Caco-2 (cell line): ENCODE measurements at places on chromosomes 1 and 21.

DNA sequence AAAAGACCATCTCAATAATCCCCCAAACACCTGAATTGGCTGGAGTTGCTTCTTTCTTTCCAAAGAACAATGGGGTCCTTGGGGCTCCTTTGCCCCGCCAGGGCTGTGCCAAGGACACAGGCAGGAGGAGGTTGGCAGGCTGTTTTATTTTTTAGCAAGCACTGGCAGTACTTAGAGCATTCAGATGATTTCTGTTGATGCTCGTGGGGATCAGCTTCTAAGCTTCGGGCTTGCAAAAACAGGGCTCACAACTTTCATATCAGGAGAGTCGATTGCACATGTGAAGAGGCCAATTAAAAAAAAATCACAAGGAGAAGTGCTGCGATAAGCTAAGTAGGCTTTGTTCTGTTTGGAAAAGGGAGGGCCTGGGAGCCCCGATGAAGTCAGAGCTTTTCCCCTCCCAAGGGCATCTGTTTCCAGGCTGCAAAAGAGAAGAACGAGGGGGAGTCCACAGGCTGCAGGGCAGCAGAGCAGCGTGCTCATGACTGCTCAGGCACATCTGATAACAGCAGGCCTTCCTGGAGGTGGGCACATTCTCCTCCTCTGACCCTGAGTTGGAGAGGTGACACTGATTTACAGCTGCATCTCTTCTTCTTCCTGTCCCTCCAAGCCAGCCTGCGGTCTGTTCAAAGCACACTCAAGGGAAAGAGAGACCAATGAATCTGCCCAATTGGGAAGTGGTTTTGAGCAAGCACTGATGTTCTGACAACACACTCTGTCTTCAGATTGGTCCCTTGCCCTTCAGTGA is 27.3 kb upstream of the BCAR3 start:
- no peak for DNase-seq

- DNase-seq: no peak
Observed at GRCh38 chr1:185500001-185500626, 183.1 kb upstream of the IVNS1ABP start.

DNA sequence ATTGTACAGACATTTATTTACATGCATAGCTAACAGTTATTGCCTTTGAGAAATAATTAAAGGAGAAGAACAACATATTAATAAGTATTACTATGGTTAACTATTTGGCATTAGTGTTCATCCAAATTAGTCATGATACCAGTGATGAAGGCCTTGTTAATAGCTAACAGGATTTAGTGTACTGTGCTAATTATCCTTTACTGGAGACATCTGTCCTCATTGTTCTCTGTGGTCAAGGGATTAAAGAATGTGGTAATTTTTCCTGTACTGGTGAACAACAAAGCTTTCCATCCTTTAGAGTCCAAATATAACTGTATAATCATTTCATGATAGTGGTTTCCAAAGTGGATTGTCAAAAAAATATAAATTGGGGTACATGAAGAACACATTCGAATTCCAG is 103.9 kb downstream of the ADGRL4 start:
- no peak for DNase-seq

DNA sequence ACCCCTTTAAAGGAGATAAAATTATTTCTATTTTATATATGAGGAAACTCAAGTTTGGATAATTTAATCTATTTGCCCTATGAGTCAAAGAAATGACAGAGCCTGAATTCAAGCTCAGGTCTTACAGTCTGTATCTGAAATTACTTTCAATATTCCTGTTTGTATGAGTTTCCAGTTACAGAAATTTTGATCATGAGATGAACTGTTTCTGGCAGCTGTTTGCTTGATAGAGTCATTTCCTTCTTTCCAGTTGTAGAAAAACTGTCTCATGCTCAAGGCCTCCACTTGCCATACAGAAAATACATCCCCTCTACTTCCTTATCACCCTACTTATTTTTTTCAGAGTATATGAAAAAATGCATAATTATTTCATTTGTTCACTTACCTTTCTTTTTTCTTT is 87.6 kb downstream of the PTPRC start:
- DNase-seq: no peak

GRCh38 chr1:159318784-159319551 is 16.8 kb downstream of the FCER1A start:
- DNase-seq: no peak
